ENCODE measurements at places on chromosomes 6 and 20.
A peak's percentile ranks its signal among the peaks of the same experiment; 100 is the strongest.

DNA sequence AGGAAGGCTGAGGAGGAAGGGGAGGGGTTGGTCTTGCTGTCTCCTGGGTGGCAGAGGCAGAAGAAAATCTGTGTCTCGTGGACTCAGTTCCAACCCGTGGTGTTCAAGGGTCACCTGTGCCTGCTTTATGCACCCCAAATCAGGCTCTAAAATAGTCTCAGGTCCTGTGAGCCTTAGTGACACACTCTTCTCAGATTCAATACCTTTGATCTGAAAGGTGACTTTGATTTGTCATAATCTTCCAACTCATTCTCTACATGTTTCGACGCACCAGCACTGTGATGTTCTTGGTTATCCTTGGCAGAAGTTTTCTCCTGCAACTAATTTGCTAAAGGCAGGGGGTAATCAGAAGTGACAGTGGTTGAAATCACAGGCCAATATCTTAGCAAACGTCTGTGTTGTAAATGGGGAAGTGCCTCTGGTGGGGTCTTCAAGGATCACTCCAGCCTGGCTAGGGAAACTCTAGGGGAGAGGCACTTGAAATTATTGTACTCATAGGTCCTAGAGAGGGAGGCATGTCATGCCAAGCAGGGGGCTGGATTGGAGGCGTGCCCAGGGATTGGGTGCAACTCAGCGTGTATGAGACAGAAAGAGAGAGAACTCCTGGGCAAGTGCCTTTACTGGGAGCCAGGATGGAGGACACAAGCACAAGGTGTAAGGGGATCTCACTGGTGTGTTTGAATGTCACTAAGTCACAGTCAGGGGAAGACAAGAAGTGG lies 19.0 kb upstream of the PRND start:
- no peak for DNase-seq

GRCh38 chr6:160331204-160331603 lies 17.0 kb upstream of the SLC22A3 start:
- DNase-seq = no peak

- DNase-seq = no peak
These were observed 31.3 kb downstream of the CLIC5 start for GRCh38 chr6:45984347-45984746.

DNA sequence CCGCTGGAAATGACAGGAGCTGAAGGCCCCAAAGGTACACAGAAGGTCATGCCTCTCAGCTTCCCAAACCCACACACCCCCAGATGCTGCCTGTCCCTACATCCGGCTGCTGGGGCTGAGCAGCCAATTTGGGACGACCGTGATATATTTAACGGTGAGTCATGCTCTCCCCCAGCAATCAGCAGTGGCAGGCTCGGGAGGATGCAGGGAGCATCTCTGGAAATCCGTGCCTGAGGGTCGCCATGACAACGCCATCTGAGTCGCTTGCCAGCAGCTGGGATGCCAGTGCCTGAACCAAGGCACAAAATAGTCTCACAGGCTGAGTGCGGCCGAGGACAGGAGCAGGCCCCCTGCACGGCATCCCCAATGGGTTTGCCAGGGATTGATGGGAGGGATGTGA lies 57.9 kb downstream of the KCNB1 start:
- DNase-seq = peak; percentile 33

DNA sequence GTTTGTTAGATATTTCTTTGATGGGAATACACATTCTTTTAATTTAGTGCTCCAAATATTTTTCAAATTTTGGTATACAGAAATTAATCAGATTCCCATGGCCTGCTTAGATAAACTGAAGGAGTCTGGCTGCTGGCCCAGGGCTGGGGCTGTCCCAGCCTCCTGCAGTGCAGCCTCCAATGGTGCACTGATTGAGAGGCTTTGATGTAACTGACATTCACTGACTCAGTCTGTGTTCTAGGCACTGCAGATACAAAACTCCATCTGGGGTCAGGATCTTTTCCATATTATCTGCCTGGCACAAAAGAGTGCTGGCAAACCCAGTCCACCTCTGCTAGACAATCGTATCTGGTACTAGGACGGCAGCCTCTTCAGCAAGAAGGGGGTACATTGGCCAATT lies 64.8 kb downstream of the GRIK2 start:
- no peak for DNase-seq

- DNase-seq = peak; percentile 50
These were observed at the start of gene SLC17A9 for GRCh38 chr20:62952373-62952967. SLC17A9 (plus strand) TSS chr20:62952709; CDS start chr20:62952831, 122 bp downstream.

DNA sequence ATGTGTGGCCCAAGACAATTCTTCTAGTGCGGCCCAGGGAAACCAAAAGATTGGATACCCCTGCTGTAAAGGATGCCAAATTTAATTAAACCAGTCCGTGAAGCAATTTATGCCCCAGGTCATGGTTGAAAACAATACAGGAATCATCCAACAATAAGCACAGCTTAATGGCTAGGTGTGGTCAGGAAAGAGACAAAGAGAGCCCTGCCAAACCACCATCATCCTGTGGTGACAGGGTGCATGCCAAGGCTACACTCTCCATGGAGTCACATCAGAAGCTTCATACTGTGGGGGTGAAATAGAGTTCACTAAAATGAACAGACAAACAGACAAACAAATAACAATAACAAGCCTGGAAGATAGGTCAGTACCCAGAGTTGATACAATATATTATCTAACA lies 62.7 kb downstream of the DZANK1 start:
- no peak for DNase-seq

DNA sequence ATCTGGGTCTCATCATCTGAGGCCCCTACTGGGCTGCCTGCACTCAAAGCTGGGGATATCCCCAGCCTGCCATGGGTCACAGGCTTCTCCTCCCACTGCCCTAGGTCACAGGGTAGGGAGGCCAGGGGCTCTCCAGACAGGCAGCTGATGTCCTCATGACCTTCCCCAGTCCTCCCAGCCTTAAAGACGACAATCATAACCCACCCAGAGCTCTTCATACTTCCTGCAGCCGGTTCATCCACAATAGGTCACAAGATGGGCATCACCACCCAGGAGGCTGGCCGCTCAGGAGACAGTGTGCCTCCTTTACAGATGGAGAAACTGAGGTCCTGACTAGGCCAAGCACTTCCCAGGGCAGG lies 15.2 kb downstream of the TFEB start:
- no peak for DNase-seq

GRCh38 chr6:27814665-27815424 lies 97.4 kb downstream of the OR2B2 start:
- peak; percentile 66 for DNase-seq

GRCh38 chr6:75368151-75368779 lies 83.7 kb upstream of the TMEM30A start:
- peak; percentile 23 for DNase-seq

GRCh38 chr20:39935901-39936300 lies 753.1 kb downstream of the MAFB start:
- DNase-seq = no peak

DNA sequence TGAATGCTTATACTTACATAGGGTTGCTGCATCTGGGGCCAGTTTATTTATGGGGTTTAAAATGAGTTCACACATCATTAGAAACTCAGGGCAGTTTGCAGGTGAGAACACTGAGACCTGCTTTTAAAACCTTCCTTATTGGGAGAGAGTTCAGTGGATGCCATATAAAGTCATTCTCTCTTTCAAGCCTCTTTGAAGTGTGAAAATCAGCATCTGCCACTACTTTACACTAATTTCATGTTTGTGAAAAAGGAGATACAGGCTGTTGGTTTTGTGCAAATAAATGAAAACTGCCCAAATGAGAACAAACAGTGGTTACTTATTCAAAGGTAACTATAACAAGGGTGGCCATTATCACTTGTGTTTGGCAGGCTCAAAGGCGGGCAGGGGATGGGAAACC lies 530.5 kb downstream of the KIF16B start:
- no peak for DNase-seq

DNA sequence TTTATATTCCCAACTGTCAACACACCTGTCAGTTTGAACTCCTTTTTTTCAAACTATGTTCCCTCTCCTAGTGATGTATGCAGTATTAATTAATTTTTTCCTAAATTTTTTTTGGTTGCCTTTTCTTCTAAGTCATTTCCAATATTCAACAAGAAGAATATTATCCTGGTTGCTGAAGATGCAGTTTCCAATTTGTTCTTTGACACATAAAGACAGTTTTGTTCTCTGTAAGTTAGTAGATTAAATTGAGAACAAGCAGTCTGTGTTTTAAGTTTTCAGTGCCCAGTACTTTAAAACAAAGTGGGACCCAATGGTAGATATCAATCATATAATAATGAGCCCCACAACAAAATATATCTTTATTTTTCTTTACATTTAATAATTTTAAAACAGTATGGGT lies 47.3 kb downstream of the GJA1 start:
- DNase-seq = no peak

DNA sequence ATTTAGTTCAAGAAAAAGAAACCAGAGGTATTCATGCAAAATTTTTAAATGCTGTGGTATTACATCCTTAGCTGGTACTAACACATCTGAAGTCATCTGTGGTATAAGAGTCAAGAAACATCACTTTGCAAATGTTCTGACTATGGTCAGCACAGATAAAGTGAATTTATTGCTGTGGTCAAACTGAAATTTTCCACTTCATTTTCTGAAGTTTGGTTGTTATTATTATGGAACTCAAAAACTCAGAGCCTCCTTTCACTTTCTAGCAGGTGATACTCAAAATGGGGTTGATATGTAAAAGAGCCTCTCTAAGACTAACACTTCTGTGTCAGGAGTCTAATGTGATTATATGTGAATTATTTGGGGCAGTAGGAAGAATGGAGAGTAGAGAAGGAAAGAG lies 257.8 kb downstream of the RNGTT start:
- no peak for DNase-seq

DNA sequence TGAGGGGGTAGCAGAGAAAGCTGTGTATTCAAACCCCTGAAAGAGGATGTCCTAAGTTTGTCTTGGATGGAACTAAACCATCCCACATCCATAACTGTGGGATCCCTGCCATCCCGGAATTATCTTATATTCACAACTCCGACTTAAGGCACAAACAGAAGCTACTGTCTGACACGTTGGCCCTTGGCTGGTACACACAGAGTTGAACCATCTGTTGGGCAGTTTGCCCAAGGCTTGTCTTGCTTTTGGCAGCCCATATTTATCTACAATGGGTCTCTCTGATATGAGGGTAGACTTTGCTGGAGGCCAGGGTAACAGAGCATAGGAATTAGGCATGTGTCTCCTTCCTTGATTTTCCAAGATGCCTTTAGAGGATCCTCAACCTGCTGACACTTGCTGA lies 116.6 kb upstream of the PROKR2 start:
- DNase-seq = no peak

DNA sequence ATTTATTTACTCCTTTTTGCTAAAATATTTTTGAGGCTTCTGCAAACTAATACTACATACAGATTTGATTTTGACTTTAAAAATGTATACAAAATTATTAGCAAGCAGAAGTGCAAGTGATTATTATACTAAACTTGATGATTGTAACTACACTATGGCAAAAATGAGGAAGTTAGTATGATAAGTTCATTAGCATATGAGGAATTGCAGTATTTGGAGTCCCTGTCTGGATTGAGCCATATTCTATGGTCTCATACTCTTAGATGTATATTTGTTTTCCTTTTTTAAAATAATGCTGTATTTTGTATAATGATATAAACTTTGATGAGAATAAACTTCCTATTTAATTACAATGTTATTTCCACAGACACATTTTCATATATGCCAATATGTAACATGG lies 13.9 kb downstream of the CRISP3 start:
- no peak for DNase-seq

- DNase-seq = no peak
These were observed 16.0 kb downstream of the SLC52A3 start for GRCh38 chr20:752291-752690.

- DNase-seq = no peak
These were observed 580.4 kb downstream of the CBLN4 start for GRCh38 chr20:55424968-55425367.

All from nephron progenitor cell (in vitro differentiated cells).